ENCODE measurements at places on chromosomes 7 and 10.

DNA sequence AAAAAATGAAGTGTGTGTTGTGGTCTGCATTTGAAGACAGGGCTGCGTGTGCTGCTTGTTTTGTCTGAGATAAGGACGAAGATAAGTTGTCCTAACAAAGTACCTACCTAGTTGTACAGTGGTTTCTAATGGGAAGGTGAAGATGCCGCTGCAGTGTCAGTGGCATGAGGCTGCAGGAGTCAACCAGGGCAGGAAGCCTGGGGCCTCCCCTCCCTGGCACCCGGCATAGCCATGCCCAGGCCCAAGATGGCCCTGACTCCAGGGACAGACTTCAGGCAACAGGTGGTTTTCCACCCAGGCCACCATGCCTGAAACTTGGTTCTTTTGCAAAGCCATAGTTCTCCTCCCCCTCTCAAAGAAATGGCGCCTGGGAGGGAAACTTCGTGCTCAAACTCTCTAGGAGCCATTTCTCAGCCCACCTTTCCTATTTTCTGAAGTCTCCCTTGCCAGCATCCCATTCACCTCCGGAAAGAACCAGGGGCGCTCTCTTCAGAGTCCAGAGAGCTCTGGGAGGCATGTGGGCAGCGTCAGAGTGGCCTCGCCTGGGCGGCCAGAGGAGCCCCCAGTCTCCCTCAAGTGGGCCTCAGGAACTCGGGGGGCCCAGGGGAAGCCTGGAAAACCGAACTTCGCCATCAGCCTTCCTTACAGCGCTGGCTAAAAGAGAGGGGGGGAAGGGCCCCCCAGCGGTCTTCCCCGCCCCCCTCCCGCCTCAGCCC lies 2.1 kb upstream of the KAT6B start:
- peak; percentile 6 for DNase-seq

GRCh38 chr10:76191336-76191735 lies 759.9 kb downstream of the LRMDA start:
- no peak for DNase-seq

DNA sequence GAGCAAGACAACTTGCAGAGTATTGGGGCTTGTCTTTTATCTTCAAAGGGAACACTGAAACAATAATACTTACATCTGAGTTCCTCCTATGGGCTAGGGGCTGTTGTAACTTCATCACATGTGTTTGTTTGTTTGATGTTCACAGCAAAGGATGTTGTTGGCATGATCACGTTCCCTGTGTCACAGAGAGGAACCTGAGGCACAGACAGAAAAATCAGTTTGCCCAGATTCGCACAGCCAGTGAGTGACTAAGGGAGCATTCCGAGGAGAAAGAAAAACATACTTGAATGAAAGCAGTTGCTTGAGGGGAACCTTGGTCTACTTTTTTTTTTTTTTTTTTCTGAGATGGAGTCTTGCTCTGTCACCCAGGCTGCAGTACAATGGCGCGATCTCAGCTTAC lies 87.2 kb upstream of the PFKP start:
- no peak for DNase-seq

DNA sequence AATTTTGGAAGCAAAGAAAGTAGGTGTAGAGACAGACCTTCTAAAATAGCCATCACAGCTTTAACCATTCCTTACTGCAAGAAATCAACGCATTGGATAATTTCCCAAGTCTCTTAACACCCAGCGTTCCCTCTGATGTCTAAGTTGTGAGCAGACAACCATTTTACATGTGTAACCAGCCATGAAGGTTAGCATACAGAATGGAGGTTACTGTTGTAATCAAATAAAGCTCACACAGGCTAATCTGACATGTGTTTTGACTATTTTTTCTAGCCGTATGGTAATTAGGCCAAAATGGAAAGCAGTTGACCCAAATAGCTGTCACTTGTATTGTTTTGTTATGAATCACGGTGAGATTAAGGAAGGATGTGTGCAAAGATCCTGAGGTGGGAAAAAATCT lies 336.4 kb downstream of the RNLS start:
- no peak for DNase-seq

DNA sequence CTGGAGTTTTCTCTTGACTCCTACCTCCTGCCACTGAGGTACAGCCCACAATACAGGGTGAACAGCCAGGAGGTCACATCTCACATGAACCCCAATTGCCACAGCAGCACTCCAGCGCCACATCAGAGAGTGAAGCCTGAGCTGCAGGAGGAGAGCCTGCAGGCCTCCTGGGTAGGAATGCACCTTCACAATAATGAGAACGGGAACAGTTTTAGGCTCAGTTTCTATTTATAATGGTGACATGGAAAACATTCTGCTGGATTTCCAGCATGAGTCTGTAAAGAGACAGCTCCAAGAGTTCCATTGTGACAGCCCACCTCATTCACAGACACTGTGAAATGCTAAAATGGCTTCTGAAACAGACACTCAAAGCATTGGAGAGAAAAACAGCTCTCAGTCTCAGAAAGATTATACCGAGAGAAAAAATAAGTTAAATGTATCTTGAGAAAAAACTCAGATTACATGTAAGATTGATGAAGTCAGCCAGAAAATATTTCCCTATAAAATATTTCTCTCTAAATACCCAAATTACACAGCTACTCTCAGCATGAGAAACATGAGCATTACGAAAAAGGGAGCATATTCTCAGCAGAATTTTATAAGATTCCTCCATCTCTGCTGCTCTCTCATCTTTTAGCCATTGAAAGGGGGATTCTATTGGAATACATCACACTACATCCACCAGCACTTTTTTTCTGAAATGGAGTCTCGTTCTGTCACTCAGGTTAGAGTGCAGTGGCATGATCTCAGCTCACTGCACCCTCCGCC lies 11.3 kb downstream of the ZNF680 start:
- no peak for DNase-seq

GRCh38 chr10:133103311-133103910 lies 15.7 kb downstream of the ADGRA1 start:
- no peak for DNase-seq

GRCh38 chr10:31962826-31963588 lies 34.4 kb upstream of the ARHGAP12 start:
- DNase-seq, result no peak

DNA sequence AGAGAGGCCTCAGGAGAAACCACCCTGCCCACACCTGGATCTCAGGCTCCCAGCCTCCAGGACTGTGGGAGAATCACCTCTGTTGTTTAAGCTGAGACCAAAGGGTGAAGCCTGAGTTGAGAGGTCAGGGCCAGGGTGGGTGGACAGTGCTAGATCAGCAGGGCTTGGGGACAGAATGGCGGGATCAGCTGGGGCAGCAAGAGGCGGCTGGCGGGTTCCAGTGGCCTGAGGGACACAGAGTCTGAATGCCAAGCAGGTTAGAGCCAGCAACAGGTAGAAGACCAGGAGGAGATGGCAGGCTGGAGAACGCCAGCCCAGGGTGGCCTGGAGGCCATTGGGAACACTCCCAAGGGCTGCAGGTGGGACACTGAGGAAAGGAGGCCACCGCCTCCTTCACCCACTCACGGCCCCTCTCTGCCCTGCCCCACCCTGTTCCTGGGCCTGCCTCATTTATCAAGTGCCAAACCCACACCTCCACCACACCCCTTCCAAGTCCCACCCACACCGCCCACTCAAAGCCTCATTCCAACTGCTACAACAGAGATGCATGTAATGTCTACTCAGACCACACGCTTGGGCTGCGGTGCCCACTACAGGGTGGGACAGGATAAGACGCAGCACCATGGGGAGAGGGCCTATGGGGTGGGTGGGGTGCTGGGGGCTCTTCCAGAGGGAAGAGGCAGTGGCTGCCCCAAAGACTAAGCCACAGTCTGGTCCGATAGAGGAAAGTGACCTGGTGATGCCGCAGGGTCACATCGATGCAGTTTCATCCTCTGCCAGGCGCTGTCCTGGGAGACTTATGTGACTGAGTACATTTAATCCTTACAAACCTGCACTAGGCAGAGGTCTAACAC lies 173.9 kb downstream of the TNS3 start:
- no peak for DNase-seq

DNA sequence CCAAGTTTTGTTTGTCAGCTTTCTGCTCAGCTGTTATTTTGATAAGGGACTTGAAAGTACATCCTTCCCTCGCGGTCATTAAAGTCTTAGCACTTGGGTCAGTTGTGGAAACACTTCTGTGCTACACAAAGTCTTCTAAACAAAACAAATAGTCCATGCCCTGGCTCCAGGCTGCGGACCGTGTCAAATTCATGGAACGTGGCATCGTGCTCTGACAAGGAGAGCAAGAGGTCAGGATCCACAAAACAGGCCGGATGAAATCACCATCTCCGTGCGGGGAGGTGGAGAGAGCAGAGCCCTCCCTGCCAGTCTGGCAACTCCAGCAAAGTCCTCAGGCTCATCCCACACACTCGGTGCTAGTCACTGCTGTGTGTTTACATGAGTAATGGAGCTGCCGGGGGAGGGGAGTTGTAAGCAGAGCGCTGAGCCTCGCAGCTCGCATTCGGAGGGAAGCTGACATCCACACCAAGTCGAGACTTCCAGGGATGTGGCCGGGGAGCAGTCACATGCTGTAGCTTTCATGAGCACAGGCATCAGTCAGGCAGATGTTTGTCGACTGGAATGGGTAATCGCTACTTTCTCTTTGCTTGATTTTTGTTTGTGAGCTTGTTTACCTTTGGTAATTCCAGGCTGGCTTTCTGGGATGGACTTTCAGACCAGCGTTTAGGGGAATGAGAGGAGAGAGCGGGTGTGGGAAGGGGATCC lies 147.6 kb downstream of the ARID5B start:
- DNase-seq, result peak; percentile 72

- DNase-seq, result no peak
Observed at GRCh38 chr7:110604206-110604605, 486.7 kb upstream of the LRRN3 start.

DNA sequence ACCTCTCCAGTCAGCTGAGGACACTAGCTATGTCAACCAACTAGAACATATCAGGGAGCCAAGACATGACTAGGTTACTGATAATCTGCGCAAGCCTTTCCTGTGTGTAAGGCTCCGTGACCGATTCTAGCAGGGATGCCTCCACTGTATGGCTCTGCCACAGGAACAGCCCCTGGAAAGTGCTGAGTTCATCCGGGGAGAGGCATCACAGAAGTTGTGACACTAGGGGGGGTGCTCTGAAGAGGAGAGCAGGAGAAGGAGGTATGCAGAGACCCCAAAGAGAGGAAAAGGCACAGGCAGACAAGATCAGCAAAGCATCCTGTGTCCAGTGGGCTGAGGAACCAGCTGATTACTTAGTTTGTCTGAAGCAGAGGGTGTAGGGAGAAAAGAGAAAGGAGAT lies 13.5 kb downstream of the UPP1 start:
- DNase-seq, result no peak

DNA sequence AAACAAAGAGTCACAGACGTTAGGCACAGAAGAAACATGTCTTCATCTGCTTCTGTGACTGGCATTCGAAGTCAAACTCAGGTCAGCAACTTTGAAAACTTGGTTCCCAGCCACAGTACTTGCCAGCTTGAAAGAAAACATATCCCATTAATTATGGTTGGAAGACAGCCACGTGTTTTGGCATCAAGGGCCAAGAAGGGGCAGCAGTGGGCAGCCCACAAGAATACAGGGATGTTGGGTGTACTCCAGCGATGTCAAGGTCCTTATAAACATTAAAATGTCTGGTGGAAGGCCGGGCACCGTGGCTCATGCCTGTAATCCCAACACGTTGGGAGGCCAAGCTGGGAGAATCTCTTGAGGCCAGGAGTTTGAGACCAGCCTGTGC lies 29.5 kb downstream of the JCAD start:
- DNase-seq, result no peak

- no peak for DNase-seq
Observed at GRCh38 chr10:58767652-58768051, 255.0 kb downstream of the BICC1 start.

DNA sequence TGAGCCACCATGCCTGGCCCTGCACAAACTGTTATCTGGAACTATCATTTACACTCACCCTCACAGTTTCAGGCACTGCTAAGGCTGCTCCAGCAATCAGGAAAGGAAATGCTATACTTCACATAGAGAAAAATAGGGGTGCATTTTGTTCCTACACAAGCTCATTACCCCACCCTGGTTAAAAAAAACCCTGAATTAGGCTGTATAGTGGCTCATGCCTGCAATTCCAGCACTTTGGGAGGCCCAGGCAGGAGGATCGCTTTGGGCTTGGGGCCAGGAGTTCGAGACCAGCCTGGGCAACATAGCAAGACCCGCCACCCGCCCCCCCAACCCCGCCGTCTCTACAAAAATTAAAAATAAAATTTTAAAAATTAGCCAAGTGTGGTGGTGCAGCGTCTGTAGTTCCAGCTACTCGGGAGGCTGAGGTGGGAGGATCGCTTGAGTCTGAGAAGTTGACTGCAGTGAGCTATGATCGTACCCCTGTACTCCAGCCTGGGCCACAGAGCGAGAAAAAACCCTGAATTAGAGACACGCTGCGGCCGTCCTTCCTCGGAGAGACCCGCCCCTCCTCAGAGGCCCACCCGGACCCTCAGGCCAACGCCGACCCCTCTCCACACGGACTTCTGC lies 539 bp downstream of the PTCD1 start:
- DNase-seq, result no peak
